ENCODE measurements at places on chromosomes 11 and 22.
A peak's percentile ranks its signal among the peaks of the same experiment; 100 is the strongest.

- DNase-seq: no peak
Measured at GRCh38 chr11:68116126-68116525, 5.1 kb downstream of the CHKA start.

GRCh38 chr11:73995247-73995646 lies 12.6 kb upstream of the UCP2 start:
- DNase-seq: no peak

DNA sequence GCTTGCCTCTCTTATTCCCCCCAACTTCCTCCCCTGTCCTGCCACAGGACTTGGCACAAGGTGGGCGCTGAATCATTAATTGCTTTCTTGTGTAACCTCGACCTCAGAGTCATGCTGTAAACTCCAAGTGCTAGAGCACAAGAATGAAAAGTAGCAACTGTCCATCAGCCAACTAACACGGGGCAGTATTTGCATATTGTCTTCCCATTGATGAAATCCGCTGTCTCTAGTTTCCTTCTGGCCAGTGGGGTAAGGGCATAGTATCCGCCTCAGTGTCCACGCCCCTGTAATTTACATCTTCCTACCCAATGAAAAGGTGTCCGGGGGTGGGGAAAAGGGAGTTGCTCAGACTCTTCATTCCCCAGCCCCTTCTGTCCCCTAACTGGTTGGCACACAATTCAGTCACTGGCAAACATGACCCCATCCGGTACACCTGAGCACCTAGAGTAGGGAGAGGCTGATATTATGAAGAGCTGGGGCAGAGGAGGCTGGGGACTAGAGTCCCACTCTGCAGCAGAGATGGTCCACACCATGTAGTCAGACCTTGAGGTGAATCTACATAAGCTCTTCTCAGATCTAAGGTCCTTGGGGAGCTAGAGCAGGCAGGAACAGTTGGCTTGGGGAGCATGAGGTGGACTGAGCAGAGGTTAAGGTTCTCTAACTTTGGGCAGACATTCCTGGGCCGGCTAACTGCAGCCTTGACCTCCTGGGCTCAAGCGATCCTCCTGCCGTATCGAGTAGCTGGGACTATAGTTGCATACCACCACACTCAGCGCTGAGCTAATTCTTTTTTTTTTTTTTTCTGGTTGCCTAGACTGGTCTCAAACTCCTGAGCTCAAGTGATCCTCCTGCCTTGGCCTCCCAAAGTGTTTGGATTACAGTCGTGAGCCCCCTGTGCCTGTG lies 6.8 kb upstream of the GGA1 start:
- DNase-seq: no peak

GRCh38 chr11:58786693-58787092 lies 55.0 kb upstream of the GLYAT start:
- no peak for DNase-seq

DNA sequence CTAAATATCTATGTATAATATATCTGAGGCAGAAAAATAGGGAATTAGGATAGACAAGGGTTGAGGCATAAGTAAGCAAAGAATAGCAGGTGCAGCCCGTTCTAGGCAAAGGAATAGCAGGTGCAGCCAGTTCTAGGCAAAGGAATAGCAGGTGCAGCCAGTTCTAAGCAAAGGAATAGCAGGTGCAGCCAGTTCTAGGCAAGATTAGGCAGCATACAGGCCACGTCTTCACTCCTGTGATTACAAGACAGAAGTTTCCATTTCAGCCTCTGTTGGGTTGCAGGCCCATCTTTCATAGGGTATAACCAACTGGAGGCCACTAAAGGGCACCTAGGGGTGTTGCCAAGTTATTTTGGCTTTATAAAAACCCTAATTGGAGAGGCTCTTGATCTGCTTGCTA lies 28.8 kb upstream of the CHORDC1 start:
- no peak for DNase-seq

DNA sequence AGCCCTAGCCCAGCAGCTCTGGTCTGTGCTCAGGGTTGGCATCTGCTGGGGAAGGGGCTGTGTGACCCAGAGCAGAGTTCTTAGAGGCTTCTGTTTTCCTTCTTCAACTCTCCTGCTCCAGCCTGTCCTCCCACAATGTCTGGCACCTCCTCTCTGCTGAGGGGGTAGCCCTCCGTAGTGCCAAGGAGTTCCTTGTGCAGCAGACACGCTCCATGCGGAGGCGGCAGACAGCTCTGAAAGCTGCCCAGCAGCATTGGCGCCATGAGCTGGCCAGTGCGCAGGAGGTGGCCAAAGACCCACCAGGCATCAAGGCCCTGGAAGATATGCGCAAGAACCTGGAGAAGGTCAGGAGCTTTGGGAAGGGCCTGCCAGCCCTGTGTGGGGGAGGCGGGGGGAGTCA lies 69.3 kb downstream of the CEP164 start:
- DNase-seq: no peak

GRCh38 chr22:23151827-23152226 lies 6.5 kb downstream of the RAB36 start:
- no peak for DNase-seq

DNA sequence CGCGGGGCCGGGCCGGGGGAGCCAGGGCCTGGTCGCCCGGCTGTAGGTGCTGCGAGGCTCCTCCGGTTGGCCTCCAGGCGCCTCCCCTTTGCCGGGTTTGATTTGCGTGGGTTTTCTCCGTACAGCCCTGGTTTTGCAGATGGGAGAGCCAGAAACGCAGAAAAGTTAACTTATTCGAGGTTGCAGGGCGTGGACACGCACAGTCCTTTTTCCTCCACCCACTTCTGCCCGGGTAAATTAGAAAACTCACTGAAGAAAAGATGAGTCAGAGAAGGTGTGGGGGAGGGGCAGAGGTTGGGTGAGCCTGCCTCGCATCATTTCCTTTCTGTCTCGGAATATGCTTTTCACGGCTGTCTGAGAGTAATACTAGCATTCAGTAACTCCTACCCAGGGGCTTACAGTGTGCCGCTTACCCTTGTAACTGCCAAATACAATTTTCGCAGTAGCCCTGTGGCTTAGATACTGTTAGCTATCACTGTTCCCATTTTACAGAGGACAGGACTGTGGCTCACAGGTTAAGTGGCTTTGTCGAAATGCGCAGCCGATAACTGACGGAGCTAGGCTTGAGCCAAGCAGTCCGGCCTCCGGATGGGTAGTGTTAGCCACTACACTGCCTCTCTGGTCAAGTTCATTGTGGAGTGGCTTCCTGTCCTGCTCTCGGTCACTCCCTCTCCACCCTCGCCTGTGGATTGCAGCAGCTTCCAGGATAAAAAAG lies 812 bp downstream of the FADD start:
- peak; percentile 60 for DNase-seq

- no peak for DNase-seq
Measured at GRCh38 chr11:97269527-97269926, 879.7 kb downstream of the JRKL start.

GRCh38 chr22:32531931-32532819 lies 57.6 kb downstream of the FBXO7 start:
- DNase-seq: no peak

DNA sequence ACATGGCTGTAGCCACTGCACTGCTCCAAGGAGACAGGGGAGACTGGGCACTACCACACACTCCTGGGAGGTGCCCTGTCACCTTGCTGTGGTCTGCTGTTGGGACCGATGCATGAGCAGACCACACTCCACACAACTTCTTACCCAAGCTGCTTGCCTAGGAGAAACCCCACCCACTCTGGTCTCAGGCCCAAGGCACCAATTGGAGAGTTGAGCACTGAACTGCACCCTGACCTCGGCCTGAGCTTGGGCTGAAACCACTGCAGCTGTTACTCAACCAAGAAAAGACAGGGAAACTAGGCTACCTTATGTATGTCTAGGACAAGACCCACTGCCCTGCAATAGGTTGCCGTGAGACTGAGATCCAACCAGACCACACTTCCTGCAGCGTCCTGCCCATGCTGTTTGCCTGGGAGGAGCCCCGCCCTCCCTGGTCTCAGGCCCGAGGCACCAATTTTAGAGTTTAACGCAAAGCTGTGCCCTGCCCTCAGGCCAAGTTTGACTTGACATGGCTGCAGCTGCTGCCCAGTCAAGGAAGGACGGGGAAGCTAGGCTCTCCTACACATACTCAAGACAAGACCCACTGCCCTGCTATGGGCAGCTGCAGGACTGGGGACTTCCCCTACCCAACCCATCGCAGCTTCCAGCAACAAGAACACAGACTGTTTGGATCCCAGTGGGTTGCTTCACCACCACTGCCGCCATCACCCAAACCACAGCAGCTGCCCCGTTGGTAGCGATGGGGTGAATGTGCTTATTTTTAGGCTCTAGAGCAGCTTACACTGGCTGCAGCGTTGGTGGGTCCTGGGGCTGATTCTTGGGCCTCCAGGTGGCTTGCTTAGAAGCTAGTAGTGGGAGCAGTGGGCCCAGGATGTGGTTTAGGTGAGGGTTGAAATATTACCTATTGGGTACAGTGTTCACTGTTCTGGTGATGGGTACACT lies 66.8 kb downstream of the BRD1 start:
- no peak for DNase-seq

GRCh38 chr11:123314972-123315371 lies 115.1 kb upstream of the GRAMD1B start:
- no peak for DNase-seq

GRCh38 chr11:69588270-69588669 lies 52.7 kb upstream of the CCND1 start:
- no peak for DNase-seq

GRCh38 chr11:8794677-8795103 lies 112.1 kb downstream of the RPL27A start:
- DNase-seq: no peak

DNA sequence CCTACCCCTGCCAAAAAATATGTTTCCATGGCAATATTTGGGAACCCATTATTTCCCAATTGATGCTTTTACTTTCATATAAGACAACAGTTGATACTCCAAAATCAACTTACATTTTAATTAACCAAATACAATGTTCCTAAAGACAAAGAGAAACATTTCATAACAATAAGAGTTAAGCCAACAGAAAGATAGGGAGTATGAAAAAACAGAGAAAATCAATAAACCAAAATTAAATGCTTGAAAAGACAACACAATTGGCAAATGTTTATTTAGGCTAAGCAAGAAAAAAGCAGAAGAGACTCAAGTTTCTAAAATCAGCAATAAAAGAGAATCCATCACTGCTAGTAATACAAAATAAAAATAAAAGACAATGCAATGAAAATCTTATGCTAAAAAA lies 123.1 kb upstream of the VPREB1 start:
- no peak for DNase-seq

DNA sequence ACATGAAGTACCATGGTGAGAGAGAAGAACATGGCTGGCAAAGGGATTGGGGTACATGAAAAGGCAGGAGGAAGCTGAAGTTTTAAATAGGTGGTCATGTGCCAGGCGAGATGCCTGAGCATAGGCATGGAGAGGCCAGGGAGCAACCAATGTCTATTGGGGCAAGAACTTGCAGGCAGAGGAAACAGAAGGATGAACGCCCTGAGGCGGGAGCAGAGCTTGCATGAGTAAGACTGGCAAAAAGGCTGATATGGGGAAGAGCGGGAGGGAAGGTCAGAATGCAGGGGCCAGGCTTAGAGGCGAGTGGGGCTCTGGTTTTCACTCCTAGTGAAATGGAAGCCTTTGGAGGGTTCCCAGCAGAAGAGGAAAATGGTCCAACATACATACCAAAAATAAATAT lies 52.5 kb upstream of the VSTM5 start:
- no peak for DNase-seq

DNA sequence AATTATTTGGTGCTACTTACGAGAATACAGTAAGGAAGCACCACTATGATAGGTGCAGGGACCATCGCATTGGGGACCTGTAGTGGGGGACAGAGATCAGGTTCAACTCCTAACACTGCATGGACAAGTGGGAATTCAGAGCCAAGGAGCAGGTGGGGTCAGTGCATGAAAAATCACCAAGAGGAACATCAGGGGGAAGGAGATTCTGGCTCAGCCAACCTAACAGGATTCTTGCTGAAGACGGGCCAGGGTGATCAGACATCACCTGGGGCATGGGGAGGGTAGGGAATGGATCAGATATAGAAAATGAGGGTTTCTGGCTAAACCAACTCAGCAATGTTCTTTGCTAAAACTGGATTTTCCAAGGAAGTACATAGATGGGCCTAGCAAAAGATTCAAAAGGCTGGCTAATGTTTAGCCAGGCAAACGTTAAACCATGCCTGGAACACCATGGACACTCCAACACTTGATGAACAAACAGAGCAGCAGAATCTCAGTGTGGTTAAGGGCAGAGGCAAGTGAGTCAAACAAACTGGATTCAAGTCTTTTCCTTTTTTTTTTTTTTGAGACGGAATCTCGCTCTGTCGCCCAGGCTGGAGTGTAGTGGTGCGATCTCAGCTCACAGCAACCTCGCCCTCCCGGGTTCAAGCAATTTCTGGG lies 70.0 kb downstream of the MICAL3 start:
- DNase-seq: no peak

GRCh38 chr11:60985991-60986915 lies 14.8 kb downstream of the CD6 start:
- no peak for DNase-seq

GRCh38 chr11:68542617-68543016 lies 82.1 kb downstream of the PPP6R3 start:
- DNase-seq: no peak

DNA sequence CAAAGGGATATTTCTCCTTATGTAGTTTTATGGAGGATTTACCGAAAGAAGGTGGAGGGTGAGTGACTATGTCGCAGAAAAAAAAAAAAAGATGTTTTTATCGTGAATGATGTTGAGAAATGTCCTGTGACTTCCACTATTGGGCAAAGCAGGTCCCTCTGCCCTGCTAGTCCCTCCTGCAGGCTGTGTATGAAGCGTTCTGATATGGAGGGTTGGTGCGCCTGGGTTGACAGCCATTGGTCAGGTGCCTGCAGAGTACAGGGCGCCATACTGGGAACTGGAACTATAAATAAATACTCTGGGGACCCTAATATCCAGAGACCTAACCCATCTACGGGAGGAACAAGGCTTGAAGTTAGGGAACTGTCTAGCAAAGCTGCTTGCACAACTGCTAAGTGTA lies 1.5 kb downstream of the IL17RA start:
- DNase-seq: no peak

DNA sequence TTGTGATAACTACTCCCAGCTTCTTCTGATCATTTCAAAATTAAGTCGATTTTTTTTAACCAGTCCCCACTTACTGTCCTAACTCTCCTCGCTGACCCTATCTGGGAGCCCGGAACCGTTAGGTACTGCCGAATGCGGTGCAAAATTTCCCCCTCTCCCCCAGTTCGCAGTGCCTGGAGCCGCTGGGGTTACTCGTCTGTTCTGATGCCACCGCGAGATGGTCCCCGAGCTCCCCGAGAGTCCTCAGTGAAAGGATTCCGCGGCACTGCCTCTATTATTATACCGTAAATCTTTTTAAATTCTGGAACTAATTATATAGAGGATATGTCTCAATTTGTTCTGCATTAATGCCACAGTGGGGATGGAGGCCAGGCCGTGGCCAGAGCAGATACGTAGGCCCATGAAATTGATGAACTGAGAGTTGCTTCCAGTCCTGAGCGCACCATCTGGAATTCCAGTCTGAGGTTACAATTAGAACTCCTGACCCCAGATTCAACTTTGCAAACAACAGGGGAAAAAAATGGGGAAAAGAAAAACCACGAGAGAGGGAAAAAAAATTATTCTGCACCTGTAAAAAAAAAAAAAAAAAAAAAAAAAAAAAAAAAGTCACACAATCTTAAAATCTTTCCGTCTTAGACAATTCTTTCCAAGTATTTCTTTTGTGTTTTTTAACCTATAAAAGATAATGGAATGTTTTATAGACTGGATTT lies 4.3 kb upstream of the WT1 start:
- no peak for DNase-seq

- DNase-seq: no peak
Measured at GRCh38 chr11:9493492-9493891, 32.7 kb downstream of the ZNF143 start.

- DNase-seq: peak; percentile 15
Measured at GRCh38 chr11:82756765-82757639, 23.3 kb upstream of the FAM181B start.

GRCh38 chr11:115990004-115990447 lies 485.8 kb upstream of the CADM1 start:
- no peak for DNase-seq
